ENCODE measurements at places on chromosomes 2 and 18. TPM values are rescaled to one million over a fixed set of nuclear protein-coding genes. Genes with fewer than 3 reads are reported as not detected.

The UGT1A3 gene
- not detected for total RNA-seq

The ELOA2 gene
- not detected for total RNA-seq

The GAREM2 gene
- 2.7 TPM for total RNA-seq

The GAREM1 gene
- 3.0 TPM for total RNA-seq

The PKP4 gene
- total RNA-seq, result 30.6 TPM

The ADCYAP1 gene
- total RNA-seq, result not detected

Measured in articular chondrocyte of knee joint (primary cell).